ENCODE measurements at places on chromosomes 5 and 9.

DNA sequence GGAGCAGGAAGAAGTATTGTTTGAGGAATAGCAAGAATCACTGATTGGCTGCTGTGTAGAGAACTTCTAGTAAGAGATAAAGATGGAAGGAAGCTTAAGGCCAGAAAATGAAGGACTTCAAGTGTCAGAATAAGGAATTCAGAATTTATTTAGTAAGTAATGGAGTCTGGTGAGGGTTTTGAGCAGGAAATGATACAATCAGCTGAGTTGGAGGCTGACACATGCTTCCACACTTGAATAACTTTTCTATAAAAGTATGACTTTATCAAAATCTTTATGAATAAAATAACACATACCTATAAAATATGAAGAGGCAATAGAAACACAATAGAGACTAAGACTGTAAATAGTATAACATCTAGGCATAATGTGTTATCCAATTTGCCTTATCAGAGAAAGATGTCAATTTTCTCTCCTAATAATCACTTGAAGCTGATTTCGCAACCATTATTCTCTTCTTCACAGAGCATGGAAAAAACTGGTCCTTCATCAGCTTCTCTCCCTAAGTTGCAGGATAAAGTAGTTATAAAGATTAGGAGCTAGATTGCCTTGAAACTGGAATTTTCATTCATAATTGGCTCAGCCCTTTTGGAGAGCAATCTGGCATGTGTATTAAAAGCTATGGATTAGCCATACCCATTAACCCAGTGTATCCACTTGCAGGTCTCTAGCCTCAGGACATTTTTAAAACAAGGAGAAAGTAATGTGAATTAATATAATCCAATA, 143.4 kb downstream of the ZNF608 start:
- no peak for DNase-seq

- DNase-seq: no peak
These were observed 1.7 kb upstream of the SPINK6 start for GRCh38 chr5:148201151-148201550.

DNA sequence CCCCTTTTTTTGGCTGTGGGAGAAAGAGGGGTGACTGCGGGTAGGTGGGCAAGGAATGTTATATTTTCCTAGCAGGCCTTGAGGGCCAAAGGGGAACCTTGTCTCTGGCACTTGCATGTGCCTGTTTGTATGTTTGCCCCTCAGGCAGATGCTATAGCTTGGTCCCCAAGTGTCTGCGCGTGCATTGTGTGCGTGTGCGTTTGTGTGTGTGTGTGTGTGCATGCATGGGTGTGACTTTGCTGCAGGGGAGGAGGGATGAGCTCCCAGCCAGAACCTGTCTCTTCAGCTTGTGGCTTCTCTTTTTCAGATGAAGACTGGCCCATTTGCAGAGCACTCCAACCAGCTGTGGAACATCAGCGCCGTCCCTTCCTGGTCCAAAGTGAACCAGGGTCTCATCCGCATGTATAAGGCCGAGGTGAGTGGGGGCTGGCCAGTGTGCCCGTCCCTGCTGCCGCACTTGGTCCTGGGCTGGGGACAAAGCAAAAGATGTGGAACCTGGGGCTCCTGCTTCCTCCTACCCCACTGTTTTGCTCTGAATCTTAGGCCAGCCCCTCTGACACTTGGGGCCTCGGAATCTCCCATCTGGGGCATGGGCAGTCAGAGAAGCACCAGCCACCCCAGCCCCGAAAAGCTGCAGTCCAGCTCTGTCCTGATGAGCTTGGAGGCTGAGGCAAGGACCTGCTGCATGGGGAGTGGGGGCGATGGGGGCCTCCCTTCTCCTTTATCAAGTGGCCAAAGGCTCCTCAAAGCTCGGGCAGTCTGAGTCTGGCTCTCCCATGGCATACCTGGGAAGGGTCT, 31.1 kb downstream of the PTPA start:
- DNase-seq: no peak

DNA sequence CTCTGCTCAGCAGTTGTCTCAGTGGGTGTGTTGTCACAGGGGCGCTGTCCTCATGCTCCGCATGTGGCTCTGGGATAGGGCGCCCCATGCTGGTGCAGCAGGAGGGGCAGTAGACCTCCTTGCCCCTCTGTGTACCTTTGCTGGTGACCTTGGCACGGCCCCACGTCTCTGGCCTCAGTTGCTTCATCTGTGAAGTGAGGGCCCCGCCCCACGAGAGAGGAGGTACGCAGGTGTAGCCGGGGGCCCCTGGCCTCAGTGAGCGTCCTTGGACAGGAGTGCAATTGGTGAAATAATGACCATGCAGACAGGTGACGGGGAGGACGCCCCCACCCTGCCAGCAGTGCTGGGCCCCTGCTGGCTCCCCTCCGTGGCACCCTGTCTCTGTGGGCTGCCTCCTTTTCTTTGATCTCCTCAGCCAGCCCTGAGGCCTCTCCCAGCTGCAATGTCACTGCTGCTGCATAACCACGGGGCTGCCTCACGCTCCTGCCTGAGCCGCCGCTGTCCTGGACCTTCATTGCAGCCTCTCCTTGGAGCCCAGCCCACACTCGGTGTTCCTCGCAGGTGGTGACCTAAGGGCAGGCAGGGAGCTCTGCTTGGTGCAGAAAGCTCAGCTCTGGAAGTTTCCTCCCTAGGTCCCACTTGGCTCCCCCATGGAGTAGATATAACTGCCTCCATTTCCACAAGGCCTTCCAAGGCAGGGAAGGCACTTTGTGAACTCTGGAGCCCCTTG, 57.3 kb downstream of the PHF2 start:
- no peak for DNase-seq

DNA sequence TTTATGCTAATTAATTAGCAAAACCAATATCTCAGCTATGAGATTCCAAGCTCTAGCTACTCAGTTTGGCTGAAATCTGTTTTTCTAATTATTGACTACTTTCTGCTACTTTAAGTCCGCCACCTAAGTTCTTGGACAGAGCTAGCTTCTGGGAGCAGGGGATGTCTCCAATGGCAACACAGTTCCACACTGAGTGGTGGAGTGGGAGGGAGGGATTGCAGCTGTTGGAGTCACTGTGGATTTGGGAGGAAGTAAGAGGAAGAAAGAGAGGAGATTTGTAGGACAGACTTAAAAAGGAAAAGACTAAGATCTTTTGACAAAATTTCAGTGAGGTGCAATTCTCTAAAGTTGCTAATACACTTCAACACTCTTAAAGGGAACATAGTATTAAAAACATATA, 450.8 kb downstream of the NFIB start:
- no peak for DNase-seq

DNA sequence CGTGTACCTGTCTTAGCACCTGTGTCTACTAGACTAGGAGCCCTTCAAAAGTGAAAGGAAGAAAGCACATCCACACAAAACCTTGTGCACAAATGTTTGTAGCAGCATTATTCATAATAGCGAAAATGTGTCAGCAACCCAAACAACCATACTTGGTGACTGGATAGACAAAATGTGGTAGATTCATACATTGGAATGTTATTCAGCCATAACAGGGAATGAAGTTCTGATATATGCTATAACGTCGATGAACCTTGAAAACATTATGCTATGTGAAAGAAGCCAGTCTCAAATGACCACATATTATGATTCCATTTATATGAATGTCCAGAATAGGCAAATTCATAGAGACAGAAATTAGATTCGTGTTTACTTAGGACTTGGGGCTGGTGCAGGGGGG, 57.8 kb upstream of the LARP1 start:
- no peak for DNase-seq

DNA sequence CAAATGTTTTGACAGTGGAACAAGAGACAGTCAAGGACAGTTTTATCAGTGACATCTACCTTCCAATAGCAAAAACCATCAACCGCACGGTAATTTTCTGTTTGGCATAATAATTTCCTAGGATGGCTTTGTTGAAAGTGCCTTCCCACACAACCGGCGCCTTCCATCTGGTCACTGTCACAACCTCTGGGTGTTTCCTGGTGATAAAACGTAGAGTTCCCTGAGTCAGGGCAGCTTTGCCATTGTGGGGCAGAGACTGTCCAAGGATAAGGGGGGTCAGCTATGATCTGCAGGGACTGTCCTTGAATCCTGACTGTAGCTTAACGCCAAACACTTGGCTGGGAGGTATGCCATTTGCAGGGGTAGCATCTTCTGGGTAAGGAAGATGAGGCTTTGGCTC, 47.6 kb downstream of the GGTA1 start:
- no peak for DNase-seq

DNA sequence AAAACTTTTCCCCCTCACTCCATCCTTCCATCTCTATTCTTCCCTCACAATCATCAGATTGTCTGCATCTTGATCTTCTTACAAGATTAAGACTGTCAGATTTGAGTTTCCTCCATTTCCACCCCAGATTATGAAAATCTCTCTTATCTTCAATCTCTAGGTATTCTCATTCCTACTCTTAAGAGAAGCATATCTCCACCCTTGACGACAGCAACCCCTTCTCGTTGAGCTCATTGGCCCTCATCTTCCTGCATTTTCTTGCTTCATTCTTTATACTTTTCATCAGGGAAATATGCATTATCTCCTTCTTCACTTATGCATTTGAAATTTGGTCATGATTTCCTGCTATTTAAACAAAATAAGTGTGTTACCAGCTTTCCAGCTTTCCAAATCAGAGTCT, 301.3 kb downstream of the DNAH5 start:
- DNase-seq: no peak

- DNase-seq: no peak
These were observed 51.3 kb downstream of the SLC22A5 start for GRCh38 chr5:132420706-132421272.

DNA sequence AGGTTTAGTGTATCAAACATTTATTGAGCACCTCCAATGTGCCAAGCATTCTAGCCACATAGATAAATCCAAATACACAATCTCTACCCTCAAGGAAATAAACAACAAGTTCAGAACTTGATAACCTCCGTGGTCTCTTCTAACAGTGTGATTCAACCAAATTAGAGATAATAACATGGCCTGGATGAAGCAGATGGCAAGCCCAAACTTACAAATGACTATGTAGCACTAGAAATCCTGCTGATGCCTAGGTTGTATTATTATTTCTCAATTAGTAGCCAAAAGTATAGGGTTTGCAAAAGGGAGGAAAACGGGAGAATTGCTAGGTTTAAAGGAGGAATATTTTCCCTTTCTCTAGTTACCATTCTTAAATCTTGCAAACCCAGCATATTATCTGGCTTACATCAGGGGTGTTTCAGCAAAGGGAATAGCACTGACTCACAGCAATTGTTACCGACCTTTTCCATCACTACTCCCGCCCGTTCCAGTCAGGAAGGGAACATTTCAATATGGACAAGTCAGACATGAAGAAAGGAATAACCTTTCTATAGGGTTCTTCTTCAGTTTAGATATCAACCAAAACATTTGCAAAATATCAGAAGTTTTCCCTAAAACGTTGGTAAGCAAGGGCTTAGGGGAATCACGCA, 2.3 kb downstream of the DPYSL3 start:
- DNase-seq: no peak

DNA sequence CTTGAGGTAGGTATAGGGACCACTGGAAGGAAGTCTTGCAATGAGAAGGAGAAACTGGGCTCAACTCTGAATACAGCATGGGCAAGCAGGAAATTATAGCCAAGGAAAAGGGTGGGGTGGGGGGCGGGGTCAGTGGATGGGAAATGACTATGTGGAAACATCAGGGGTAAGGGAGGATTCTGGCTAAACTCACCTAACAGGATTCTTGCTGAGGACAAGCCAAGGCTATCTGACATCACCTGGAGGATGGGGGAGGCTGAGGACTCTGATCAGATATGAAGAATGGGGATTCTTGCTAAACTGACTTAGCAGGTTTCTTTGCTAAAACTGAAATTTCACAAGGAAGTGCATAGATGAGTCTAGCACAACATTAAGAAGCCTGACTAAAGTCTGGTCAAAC, 40.8 kb downstream of the CTSL start:
- DNase-seq: peak; percentile 99

- no peak for DNase-seq
These were observed 110.3 kb upstream of the LARP1 start for GRCh38 chr5:154644745-154645411.

DNA sequence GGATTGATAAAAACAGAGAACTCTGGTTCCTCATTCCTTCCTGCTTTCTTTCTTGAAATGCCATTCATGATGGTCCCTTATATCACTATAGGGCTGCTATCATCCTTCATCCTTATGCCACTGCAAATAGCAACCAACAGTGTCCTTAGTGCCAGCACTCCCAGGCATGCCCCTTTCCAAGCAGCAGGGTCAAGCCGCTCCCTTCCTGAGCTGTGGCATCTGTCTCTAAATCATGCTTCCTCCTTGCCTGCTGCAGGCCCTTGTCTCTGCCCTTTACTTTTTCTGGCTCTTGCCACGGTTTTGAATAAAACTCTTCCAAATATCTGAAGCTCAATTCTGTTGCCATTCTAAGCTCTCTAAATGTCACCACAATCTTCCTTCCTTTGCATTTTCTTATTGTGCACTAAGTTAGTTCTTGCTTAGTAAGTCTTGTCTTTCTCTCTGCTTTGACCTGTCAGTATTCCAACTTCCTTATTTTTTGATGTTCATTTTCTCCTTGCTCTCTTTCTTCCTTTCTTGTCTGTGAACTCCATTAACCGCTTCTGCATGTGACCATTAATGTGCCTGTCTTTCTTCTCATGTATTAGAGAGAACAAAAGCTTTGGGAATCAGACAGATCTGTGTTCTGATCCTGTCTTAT, 19.9 kb downstream of the TLR4 start:
- DNase-seq: no peak

- peak; percentile 77 for DNase-seq
These were observed 118.7 kb downstream of the LPAR1 start for GRCh38 chr9:110919609-110920008.

DNA sequence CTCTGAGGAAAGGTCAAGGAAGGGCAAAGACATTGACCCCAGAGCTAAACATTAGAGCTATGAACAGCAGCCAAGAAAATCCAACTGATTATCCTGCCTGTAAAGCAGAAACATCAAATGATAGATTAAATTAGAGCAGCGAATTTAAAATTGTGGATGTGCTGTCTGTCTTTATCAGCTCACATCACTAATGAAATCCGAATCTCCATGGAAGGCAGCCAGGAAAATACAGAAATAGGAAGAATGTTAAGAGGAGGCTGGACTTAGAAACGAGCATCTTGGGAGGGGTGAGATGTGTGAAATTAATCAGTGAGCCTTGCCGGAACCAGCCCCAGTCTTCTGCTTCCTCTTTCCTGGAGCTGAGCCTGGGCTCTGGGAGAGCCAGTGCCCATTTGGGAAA, 191.0 kb downstream of the PJA2 start:
- no peak for DNase-seq

DNA sequence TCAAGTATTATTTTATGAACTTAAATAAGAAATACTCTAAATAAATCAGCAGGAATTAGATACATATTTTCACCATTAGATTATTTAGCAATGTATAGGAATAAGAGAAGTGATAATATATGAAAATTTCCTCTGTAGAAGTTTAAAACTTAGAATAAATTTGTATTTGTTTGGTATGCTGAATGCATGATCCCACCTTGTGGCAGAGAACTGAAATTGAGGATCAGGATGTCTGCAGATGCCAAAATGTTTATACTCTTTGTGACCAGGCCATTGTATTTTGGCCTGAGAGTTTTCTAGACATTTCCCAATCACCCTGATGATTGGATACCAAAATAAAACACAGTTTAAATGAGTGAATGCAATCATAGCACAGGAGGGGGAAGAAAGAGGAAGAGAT, 6.3 kb downstream of the TYRP1 start:
- no peak for DNase-seq

Data from PC-9 (cell line).